ENCODE measurements at places on chromosomes 4 and X. TPM values are rescaled to one million over a fixed set of nuclear protein-coding genes. Genes with fewer than 3 reads are reported as not detected.
A peak's percentile ranks its signal among the peaks of the same experiment; 100 is the strongest.

DNA sequence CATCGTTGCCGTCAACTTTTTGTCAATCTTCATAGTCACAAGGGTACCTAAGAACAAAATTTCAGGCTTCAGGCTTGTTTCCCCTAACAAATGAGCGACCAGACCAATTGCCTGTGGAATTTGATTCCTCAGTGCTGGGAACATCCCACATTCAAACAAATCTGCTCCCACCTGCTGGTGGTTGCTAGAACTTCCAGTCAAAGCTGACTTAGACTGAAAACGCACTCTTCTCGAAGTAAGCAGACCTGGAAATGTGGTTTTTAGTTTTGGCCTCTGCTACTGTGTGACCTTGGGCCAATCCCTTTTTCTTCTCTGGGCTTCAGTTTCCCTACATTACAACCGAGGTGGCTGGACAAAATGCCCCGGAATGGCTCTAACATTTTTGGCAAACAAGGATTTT lies 1.8 kb upstream of the GABRQ start:
- DNase-seq: peak; percentile 53

PTTG2 gene
- total RNA-seq: 0.31 TPM

DNA sequence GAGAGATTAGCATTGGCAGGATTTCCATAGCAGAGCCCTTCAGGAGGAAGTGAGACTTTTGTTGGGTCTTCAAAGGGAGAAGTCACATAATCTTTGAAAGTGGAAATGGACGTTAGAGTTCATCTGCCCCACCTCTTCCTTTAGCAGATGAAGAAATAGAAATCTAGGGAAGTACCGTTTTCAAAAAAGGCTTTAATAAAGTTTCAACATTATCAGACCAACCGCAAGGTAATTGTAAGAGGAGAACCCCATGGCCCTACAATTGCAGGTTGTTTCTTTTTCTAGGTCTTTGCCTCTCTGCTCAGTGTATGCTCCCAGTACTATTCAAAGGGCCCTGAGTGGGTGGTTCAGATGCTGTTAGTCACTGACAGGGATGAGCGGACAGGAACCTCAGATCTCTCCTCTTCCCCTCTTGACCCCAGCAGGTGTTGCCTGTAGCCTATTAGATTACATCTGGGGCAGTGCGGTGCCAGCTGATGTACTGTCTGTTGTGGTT lies 48.6 kb upstream of the AP1S2 start:
- no peak for DNase-seq

CT45A5 gene
- not detected for total RNA-seq

DNA sequence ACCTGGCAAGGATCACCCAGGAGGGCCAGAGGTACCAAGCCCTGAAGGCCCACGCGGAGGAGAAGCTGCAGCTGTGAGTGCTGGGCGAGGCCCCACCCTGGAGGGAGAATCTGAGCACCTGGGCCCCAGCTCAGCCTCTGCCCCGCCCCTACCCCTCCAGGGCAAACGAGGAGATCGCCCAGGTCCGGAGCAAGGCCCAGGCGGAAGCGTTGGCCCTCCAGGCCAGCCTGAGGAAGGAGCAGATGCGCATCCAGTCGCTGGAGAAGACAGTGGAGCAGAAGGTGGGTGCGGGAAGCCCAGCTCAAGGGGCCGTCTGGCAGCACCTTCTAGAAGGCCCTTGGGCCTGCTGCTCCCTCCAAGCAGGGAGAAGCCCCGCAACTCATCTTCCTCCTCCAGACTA lies 23.2 kb downstream of the TACC3 start:
- DNase-seq: no peak

BCAP31 gene
- 72.2 TPM for total RNA-seq

- DNase-seq: no peak
Measured at GRCh38 chr4:188162698-188163097, 23.5 kb downstream of the TRIML1 start.

- no peak for DNase-seq
Measured at GRCh38 chr4:142248946-142249345, 597.2 kb downstream of the INPP4B start.

INTU gene
- total RNA-seq: 3.8 TPM

DNA sequence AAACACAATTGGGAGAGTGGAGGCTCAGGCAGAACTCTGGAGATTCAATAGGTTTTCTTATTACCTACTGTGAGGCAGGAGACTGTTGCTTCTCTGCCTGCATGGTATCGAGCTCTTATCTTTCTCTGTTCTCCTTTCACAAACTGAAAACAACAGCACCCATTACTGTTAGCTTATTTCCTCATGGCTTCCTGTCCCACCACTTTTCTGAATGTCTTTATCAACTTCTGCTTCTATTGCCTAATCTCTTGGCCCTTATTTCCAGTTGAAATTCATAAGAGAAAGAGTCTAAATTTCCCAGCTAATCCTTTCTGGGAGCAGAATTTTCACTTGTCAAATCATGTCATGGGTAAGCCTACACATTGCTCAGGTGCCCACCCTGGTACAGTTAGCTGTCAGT lies 46.8 kb upstream of the NDST3 start:
- DNase-seq: no peak

UTP14A gene
- total RNA-seq: 13.0 TPM

GDPD2 gene
- not detected for total RNA-seq

- DNase-seq: no peak
Measured at GRCh38 chr4:122810669-122811068, 16.0 kb upstream of the FGF2 start.

GRCh38 chr4:164937576-164938270 lies 39.7 kb downstream of the TRIM61 start:
- no peak for DNase-seq

GRCh38 chrX:21708116-21708515 lies 49.8 kb downstream of the SMPX start:
- DNase-seq: no peak

GRCh38 chr4:139817657-139818452 lies 152.2 kb downstream of the MGST2 start:
- no peak for DNase-seq

TRIM75 gene
- total RNA-seq: not detected

DNA sequence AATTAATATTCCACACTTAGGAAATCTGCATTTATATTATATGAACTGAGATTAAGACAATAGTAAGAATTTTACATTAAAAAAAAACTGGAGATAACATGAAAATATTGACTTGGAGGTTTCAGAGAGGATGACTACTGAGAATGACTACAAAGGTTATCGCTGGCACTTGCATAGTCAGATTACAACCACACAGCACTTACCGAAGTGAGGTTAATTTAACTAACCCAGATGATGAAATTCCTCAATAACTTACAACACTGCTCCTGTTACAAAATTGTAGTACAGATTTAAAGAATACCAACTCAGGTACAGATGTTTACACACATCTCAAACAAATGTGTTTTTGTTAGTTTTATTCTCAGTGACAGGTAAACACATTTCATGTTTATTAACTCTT lies 283.5 kb downstream of the CAMK2D start:
- DNase-seq: no peak

GRCh38 chr4:156608651-156609050 lies 362.9 kb downstream of the PDGFC start:
- no peak for DNase-seq

DNA sequence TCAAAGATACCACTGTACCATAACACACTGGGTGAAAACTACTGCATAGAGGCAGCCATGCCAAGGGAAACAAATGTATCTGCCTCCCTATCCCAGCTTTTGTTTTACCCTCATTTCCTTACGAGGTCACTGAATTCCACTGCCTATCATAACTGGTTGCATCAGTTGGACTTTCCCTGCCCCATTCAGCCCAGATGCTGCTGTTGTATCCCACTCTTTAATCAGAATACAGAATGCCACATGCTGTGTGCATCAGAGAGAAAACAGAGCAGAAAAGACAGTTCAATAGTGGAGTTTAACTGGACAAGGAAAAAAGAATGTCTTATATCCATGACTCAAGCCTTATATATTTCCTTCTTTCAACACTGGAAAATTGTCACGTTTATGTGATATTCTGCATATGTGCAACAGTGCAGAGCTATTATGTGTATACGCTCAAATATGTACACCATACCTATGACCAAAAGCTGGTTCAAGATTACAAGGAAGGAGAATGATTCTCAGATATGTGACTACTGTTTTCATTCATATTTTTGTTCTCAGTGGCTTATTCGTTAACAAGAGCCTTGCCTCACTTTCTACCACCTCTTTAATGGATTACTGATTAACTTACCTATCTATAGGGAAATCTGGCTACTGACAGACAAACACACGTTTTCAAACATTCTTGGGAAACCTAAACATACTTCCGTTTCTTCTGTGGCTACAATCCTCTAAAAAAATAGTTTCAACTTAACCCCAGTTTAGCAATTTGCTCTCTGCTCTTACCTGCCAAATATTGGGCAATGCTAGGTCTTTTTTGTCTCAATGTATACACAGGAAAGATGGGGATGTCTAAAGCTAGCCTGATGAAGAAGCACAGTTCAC lies 378.9 kb downstream of the SMARCA1 start:
- no peak for DNase-seq

DNA sequence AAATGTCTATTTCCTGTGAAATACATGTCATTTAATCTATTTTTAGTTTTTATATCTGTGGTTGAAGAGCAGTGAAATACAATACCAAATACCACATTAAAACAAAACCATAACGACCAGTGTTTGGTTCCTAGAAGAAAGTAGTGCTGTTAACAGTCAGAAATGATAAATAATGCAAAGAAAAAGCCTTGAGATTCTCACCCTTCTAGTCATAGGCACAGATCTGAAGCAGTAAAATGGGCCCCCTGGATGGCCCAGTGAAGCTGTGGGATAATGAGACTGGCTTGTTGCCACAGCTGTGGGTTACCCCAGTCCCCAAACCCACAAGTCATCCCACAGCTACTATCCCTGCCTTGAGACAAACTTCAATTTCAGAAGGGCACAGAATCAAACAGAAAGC lies 137.3 kb upstream of the RPL34 start:
- DNase-seq: no peak

PRDM5 gene
- 13.2 TPM for total RNA-seq

TBC1D14 gene
- total RNA-seq: 12.8 TPM

DNA sequence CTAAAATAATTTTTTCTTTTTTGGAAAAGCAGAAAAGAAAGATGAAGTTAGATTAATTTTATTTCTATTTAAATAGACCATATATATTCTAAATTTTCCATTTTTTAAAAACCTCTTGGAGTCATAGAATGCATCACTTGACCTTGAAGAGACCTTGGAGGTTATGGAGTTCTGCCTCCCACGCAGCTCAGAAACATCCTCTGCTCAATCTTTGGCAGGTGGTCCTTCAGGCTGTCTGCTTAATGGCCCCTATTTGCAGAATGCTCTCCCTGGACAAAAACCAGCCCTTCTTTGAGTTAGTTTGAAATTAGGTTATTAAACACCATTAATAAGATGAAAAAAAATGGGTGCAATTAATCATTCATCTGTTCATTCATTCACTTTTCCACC lies 194.1 kb upstream of the TLL1 start:
- no peak for DNase-seq

- DNase-seq: no peak
Measured at GRCh38 chr4:10108818-10109783, 7.5 kb downstream of the WDR1 start.

FAM9C gene
- not detected for total RNA-seq

- DNase-seq: no peak
Measured at GRCh38 chr4:25857403-25857802, 5.4 kb downstream of the SEL1L3 start.

DNA sequence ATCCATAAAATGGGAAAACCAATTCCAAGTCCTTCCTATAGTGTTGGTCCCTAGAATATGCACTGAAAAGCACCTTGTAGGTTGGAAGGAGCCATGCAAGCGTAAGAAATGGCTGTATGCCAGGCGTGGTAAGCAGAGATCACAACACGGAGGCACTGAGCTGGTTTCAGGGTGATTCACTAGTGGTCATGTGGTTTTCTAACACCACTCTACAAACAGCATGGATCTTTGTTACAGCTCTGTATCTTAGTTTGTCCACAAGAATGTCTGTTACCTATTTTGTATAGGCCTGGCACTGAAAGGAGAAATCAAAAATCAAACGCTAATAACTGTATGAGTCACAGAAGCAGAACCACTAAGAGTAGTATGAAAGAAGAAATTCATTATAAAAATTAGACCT lies 71.9 kb downstream of the MAGEB17 start:
- DNase-seq: no peak

CXorf49 gene
- total RNA-seq: not detected

ZFYVE28 gene
- 4.1 TPM for total RNA-seq
